ENCODE measurements at places on chromosomes 13 and 19.

- DNase-seq = no peak
These were observed 56.4 kb upstream of the MRI1 start for GRCh38 chr19:13707915-13708314.

GRCh38 chr19:21626924-21627697 is 121.7 kb downstream of the ZNF429 start:
- no peak for DNase-seq

DNA sequence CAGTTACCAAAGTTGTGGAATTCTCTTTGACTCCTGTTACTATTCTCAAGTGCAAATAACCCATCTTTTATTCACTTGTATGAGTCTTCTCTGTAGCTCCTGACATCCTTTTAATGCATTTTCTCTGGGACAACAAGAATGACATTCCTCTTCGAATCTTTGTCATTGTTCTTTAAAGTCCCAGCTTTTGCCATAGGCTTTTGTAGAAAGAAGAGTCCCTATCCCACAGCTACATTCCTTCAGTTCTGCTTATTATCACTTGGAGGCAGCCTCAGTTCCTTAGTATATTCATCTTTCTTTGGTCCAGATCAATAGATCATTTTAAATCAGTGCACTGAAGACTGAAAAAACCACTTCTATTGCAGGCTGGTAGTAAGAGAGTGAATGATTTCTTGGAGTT is 560.2 kb downstream of the DACH1 start:
- DNase-seq = no peak

DNA sequence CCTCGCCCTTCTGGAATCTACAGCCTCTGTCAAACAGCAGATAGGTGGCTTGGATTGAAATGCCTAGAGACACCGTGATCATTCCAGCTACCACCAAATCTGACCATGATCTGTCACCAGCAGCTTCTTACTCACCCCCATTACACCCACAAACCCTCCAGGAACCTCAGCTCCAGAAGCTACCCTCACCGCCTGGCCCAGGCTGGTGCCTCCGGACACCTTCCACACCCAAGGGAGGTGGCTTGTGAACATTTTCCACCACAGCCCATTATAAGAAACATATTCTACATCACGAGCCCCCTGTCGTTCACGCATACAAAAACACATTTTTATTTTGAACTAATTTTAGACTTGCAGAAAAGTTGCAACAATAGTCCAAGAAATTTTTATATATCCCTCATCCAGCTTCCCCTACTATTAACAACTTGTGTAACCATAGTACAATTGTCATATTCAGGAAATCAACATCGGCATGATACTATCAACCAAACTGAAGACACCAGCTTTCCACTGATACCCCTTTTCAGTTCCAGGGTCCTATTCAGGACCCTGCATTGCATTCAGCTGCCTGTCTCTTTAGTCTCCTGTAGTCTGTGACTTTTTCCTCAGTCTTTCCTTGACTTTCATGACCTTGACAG is 15.4 kb upstream of the UBE2L5 start:
- DNase-seq = no peak

DNA sequence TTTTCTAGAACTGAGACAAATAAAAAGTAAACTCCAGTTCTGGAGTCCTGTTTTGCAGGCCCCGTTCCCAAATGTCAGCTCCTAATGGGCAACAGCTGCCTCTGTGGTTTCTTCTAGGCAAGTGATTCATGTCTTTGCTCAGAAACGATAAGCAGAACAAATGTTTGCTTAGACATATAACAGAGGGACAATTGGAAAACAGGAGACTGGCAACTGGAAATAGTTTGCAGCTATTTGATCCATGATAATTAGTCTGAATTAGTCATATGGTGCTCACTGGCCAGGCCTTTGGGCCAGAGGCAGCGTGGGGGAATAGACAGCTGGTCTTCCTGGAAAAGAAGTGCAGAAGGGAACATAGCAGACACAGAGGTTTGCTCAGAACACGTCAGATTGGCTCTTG is 29.2 kb upstream of the TSHZ3 start:
- no peak for DNase-seq

GRCh38 chr13:67308004-67308772 is 78.1 kb upstream of the PCDH9 start:
- no peak for DNase-seq

GRCh38 chr13:40549500-40550094 is 116.8 kb downstream of the FOXO1 start:
- no peak for DNase-seq

DNA sequence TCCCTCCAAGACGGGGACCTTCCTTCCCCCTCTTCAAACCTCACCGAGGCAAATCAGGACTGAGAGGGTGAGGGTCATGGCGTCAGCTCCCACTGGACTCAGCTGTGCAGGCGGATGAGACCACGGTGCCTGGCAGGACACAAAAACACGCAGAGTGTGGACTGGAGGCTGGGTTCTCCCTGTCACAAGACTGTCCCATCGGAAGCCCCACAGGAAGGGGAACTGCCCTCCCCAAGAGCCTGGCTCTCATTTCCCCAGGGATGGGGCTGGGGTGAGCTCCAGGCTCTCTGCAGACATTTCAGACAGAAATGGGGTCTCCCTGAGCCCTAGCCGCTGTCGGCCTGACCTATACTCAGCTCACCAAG is at the start of gene LILRB5:
TSS of gene LILRB5 (minus strand) at position 158 of the 365 bp plus-strand sequence. CDS start at position 78, 80 bp downstream.
- no peak for DNase-seq

DNA sequence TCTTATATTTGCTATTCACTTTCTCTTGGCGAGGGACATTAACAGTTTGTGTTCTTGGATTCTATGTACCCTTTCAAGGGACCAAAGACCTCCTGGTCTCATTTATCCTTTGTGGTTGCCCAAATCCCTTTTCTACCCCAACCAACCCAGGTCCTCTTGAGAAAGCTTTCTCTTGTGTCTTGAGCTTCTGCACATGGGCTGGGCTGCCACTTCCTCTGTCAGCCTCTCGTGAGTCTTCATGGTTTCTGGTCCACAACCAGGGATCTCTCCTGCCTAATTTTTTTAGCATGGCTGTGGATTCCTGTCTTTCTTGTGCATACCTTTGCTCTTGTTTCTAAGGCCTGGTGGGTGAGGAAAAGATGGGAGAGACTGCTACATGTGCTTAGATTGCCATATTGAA is 14.9 kb downstream of the TIMM13 start:
- DNase-seq = peak; percentile 41

DNA sequence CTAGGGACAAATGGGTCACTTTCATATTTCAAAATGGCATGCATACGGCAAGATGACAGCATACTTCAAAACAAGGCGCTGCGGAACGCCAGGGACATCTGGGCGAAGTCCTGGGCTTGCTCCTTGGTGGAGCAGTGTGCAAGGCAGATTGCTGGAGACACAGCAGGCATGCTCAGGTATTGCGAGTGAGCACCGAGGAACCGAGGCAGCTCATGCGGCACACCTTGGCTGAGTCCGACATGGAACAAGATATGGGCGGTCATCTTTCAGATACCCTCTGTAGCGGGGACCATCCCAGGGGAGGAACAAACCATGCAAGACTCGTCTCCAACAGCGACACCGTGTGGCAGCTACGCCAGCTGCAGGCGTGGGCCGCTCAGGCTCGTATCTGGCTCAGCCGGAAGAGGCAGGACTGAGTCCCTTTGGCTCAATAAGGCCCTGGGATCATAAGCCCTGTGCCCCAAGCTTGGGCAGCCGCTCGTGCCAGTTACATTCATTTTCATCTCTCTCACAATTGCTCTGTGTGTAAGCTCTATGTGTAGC is 112.4 kb downstream of the NUFIP1 start:
- no peak for DNase-seq

- peak; percentile 10 for DNase-seq
These were observed 574 bp downstream of the ZNF227 start for GRCh38 chr19:44212866-44213346.

- no peak for DNase-seq
These were observed 24.8 kb upstream of the NAXD start for GRCh38 chr13:110590577-110590976.

DNA sequence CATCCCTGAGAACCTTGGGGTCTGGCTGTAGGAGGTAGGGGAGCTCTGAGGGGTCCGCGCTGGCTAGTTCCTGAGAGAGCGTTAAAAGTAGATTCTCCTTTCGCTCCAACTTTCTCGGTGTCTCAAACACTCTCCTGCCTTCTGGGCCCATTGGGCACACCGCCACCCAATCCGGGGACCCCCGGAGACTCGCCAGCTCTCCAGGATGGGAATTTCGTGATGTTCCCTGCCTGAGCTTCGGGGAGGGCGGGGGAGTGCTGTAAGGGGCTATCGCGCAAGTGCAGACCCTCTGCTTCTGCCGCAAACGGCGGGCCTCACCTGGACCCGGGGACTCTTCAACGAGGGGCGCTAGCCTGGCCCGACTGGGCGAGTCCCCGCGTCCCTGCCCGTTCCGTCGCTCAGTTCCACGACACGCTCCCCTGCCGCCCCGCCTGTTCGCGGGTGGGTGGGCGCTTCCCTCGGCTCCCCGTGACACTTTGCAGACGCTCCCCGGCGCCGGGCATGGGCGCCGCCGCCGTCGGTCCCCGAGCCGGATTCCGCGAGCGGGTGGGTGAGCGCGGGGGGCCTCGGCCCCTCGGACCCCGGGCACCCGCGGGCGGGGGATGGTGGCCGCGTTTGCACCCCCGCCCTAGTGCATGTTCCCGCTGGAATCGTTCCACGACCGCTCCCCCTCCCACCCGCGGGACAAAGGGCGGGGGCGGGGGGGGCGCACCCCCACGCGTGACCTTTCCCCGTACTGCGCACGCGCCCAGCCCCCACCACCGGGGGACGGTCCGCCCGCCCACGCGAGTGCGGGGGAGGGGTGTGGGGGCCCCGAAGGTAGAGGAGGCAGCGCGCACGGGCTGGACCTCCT is at the start of gene CCDC106:
TSS of gene CCDC106 (plus strand) at position 481 of the 853 bp plus-strand sequence. CDS start 835 bp downstream, outside the sequence.
- peak; percentile 58 for DNase-seq

GRCh38 chr13:76948149-76948548 is at the start of gene ACOD1:
Gene ACOD1, plus strand, starts transcription at chr13:76948511. Its CDS starts 48 bp downstream, at chr13:76948559.
- DNase-seq = no peak

DNA sequence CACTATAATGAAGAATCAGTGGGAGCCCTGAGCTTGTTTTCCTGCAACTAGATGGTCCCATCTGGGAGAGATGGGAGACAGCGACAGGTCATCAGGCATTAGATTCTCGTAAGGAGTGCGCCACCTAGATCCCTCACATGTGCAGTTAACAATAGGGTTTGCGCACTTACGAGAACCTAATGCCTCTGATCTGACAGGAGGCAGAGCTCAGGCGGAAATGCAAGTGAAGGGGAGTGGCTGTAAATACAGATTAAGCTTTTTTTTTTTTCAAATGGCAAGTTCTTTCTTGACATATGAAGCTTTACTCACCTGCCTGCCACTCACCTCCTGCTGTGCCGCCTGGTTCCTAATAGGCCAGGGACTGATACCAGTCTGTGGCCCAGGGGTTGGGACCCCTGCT is 14.4 kb downstream of the CDC16 start:
- no peak for DNase-seq

- no peak for DNase-seq
These were observed 933.7 kb upstream of the SLITRK5 start for GRCh38 chr13:86737334-86737932.

- DNase-seq = no peak
These were observed 9.6 kb downstream of the TINCR start for GRCh38 chr19:5558101-5558621.

DNA sequence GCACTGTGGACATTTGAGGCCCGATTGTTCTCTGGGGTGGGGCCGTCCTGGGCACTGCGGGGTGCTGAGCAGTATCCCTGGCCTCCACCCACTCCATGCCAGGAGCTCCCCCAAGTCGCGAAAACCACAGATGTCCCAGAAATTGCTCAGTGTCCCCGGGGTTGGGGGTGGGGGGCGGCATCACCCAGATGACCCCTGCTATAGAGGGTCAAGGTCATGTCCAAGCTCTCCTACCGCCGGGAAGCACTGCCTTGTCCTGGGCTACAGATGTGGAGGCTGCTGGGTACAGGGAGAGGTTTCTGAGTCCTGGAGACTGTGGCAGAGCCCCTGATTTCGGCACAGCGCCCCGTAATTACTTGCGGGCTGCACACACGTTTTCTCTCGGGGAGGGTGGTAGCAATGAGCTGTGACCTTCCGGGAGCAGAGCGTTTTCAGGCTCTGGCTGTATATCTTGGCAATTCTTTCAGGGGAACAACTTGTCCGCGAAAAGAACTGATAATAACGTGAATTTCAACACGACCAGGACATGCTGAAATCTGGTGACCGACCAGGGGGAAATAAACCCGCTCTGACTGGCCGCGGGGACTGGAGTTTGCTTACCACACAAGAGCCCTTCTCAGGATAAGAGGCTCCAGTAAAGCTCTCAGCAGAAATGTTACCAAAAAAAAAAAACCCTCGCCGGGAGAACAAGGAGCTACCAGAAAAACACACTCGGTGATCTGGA is 68.1 kb downstream of the GNG7 start:
- DNase-seq = peak; percentile 71

DNA sequence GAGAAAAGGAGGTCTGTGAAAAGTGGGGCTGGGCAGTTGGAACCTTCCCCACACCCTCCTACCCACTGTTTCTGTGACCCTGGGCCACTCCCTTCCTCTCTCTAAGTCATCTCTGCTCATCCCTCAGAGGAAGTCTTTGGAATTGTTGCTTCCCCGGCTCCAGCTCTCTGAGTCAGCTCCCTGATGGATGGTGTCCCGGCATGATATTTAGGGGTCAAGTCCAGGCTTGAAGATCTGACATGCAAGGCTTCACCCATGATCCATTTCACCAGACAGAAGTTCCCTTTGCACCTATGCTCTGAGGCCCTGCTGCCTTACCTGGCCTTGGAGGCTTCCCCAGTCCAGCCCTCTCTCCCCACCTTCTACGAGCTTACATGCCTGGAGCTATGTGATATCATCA is 13.3 kb downstream of the EXOC3L2 start:
- no peak for DNase-seq

GRCh38 chr19:11138601-11139300 is 16.8 kb downstream of the SPC24 start:
- peak; percentile 35 for DNase-seq

DNA sequence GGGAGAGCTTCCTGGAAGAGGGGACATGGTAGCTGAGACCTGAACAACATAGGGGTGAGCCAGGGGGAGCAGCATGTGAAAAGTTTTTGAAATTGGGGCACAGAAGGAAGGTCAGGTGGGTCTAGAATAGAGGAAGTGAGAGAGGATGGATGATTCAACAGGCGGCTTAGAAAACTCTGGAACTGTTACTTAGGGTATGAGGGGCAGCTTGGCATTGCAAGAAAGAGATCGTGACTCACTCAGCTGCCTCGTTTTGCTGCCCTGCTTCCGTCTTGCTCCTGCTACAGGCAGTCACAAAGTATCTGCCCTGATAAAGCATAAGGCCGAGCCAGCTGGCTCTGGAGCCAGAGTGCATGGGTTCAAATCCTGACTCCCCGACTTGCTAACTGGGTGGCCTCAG is 1.3 kb upstream of the CEACAM20 start:
- no peak for DNase-seq

Measured in inflammatory macrophage (primary cell).